ENCODE measurements at places on chromosomes 2 and 18.

DNA sequence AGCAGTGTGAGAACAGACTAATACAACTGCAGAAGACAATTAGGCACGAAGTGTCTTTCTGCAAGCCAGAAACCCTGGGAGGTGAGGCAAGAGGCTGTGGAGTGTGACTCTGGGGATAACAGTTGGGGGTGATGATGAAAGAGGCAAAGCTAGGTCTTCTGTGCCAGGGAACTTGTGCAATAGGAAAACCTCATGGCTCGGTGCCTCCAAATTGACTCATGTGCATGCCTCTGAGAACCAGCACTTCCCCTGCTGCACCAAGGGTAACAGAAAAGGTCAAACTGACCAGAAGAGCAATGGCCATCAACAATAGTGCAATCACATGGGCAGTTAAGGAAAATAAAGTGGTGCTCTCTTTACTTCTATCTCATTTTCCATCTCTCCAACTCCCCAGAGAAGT is 136.4 kb downstream of the SCG2 start:
- no peak overlapping the region for H3K27ac ChIP-seq
- DNase-seq: no peak
- no peak overlapping the region for H3K4me3 ChIP-seq
- H3K27me3 ChIP-seq: no peaks in the 10 kb centered on the region
- no peaks in the 10 kb centered on the region for H3K36me3 ChIP-seq
- H3K4me1 ChIP-seq: no peaks in the 10 kb centered on the region

GRCh38 chr2:149877074-149877473 is 289.5 kb upstream of the MMADHC start:
- no peaks in the 10 kb centered on the region for H3K36me3 ChIP-seq
- no peaks in the 10 kb centered on the region for H3K4me1 ChIP-seq
- H3K27me3 ChIP-seq: no peaks in the 10 kb centered on the region
- H3K4me3 ChIP-seq: no peak overlapping the region
- no peak for DNase-seq

- no peak overlapping the region for H3K27ac ChIP-seq
- DNase-seq: no peak
- H3K36me3 ChIP-seq: no peaks in the 10 kb centered on the region
- H3K27me3 ChIP-seq: peaks cover 16% of the 10 kb centered on the region
These were observed 134.7 kb upstream of the CCDC150 start for GRCh38 chr2:196504788-196505187.

GRCh38 chr2:191010887-191011885 is 2.8 kb downstream of the STAT1 start:
- no peaks in the 10 kb centered on the region for H3K27me3 ChIP-seq
- DNase-seq: peak; percentile 53
- peaks cover 45% of the 10 kb centered on the region for H3K4me1 ChIP-seq
- peaks cover 37% of the 10 kb centered on the region for H3K36me3 ChIP-seq
- H3K27ac ChIP-seq: no peak overlapping the region

DNA sequence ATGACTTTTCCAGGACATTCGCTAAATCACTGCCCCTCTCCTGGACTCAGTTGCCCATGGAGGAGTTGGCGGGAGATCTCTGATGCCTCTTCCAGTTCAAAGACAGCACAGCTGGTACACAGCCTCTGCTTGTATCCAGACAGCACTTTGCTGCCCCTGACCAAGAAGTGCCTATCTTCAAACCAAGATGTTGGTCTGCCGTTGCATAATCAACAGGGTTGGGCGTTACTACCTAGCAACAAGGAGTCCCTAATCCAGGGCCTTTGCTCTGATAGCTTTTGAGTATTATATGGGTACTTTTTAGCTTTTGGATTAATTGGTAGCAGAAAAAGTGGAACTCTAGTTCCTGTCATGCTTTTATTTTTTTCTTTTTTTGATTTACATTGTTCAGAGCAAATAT is 166.6 kb downstream of the FAM210A start:
- H3K4me1 ChIP-seq: peaks cover 43% of the 10 kb centered on the region
- no peak for DNase-seq
- H3K27me3 ChIP-seq: no peaks in the 10 kb centered on the region
- no peak overlapping the region for H3K4me3 ChIP-seq
- H3K36me3 ChIP-seq: no peaks in the 10 kb centered on the region

DNA sequence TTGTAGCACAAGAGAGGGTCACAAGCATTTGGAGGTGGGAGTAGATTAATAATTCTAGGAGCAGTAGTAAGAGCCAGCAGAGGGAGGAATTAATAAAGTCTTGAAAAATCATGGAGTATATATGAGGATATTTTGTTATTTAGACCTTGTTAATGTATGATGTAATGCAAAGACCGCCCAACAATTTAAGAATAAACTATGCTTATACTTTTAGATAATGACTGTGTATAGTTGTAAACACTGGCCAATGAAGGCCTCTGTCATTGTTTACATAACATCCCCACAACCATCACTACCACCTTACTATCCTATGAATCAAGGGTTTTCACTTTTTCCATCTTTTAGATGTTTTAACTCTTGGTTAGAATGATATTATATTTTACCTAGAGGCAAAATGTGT is 37.6 kb downstream of the OSR1 start:
- H3K36me3 ChIP-seq: peaks cover 2% of the 10 kb centered on the region
- H3K27ac ChIP-seq: no peak overlapping the region
- no peak overlapping the region for H3K4me3 ChIP-seq
- no peaks in the 10 kb centered on the region for H3K27me3 ChIP-seq
- DNase-seq: no peak
- H3K4me1 ChIP-seq: no peaks in the 10 kb centered on the region

- no peak for DNase-seq
- no peaks in the 10 kb centered on the region for H3K27me3 ChIP-seq
- H3K4me1 ChIP-seq: peaks cover 36% of the 10 kb centered on the region
- no peak overlapping the region for H3K27ac ChIP-seq
- no peak overlapping the region for H3K4me3 ChIP-seq
- H3K36me3 ChIP-seq: peaks cover 2% of the 10 kb centered on the region
These were observed 539.5 kb downstream of the RNF144A start for GRCh38 chr2:7456762-7457161.

DNA sequence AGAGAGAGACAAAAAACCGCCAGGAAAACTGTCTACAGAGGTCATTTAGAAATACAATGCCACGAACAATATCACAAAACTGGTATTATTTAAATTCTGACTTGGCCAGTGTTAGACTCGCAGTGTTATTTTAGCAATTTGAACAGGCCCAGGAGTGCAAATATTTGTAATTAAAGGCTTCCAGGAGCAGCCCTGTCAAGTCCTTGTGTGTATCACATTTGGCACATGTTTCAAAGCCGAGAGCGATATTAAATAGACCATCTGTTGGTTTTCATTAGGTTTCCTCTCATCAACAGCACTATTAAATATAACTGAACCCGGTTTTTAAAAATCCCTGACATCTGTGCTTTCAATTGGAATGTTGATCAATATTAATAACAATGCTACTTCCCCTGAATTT is 656.9 kb downstream of the TSN start:
- H3K4me3 ChIP-seq: no peak overlapping the region
- no peak overlapping the region for H3K27ac ChIP-seq
- no peaks in the 10 kb centered on the region for H3K4me1 ChIP-seq
- H3K27me3 ChIP-seq: no peaks in the 10 kb centered on the region
- no peak for DNase-seq

DNA sequence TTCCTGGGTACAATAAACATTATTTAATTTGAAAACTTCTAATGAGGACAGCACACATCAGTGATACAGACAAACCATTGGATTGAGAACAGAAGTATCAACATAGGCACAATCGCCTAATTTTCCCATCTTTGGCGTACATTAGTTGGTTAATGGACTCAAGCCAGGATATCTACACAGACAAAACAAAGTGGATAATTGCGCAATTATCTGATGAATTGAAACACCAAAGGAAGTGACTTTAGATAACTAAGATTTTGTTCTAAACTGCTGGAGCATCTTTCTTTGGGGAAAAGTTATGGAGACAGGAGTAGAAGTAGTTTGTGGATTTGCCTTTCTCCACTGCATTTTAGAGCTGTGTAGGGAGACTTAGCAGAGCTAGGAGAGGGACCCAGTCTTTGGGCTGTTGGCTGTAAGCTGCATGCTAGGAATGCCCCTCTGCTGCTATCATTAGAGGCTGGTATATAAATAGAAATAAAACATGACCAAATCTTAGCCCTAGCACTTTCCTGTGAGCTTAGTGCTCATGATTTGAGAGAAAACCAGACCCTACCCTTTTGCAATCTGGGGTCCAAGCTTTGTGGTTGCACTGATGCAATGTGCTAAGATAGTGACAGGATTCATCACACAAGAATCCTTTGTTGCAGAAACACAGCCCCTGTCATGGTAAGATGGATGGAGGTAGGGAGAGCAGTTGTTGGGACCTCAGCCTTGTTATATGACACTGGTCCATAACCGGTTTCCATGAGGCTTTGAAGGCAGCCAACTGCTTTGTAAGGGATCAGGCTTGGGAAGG is 264.5 kb upstream of the PIK3C3 start:
- peaks cover 2% of the 10 kb centered on the region for H3K27me3 ChIP-seq
- no peak overlapping the region for H3K27ac ChIP-seq
- H3K4me3 ChIP-seq: no peak overlapping the region
- DNase-seq: no peak
- no peaks in the 10 kb centered on the region for H3K4me1 ChIP-seq

GRCh38 chr2:31765078-31765945 is 184.6 kb upstream of the SRD5A2 start:
- no peaks in the 10 kb centered on the region for H3K36me3 ChIP-seq
- DNase-seq: no peak
- H3K27me3 ChIP-seq: no peaks in the 10 kb centered on the region
- H3K27ac ChIP-seq: no peak overlapping the region
- H3K4me1 ChIP-seq: no peaks in the 10 kb centered on the region
- no peak overlapping the region for H3K4me3 ChIP-seq

GRCh38 chr2:174621323-174621722 is 23.7 kb upstream of the WIPF1 start:
- peaks cover 34% of the 10 kb centered on the region for H3K36me3 ChIP-seq
- DNase-seq: no peak
- H3K4me3 ChIP-seq: no peak overlapping the region
- H3K27me3 ChIP-seq: no peaks in the 10 kb centered on the region
- no peak overlapping the region for H3K27ac ChIP-seq

- DNase-seq: no peak
- H3K27ac ChIP-seq: no peak overlapping the region
- H3K4me3 ChIP-seq: no peak overlapping the region
- no peaks in the 10 kb centered on the region for H3K4me1 ChIP-seq
These were observed 70.9 kb downstream of the NCKAP5 start for GRCh38 chr2:133497270-133497893.

DNA sequence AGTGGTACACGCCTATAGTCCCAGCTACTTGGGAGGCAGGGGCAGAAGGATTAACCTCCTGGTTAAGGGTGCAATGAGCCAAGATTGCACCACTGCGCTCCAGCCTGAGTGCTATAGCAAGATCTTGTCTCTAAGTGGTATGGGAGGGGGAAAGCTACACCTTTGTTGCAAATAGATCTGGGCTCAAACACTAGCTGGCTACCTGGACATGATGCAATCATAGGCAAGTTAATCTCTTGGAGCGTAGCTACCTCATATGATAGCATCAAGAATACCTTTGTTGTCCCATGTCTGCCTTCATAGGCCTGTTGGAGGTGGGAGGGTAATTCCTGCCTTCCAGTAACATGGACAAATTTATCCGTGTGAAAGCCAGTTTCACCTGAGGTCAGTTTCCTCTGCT is 15.7 kb downstream of the KLHL29 start:
- no peaks in the 10 kb centered on the region for H3K36me3 ChIP-seq
- no peaks in the 10 kb centered on the region for H3K27me3 ChIP-seq
- peaks cover 14% of the 10 kb centered on the region for H3K4me1 ChIP-seq
- no peak overlapping the region for H3K4me3 ChIP-seq

GRCh38 chr2:193695367-193695766 is 1500.6 kb upstream of the TMEFF2 start:
- H3K4me3 ChIP-seq: no peak overlapping the region
- no peaks in the 10 kb centered on the region for H3K36me3 ChIP-seq
- H3K27ac ChIP-seq: no peak overlapping the region
- no peaks in the 10 kb centered on the region for H3K4me1 ChIP-seq
- peak; percentile 4 for DNase-seq

DNA sequence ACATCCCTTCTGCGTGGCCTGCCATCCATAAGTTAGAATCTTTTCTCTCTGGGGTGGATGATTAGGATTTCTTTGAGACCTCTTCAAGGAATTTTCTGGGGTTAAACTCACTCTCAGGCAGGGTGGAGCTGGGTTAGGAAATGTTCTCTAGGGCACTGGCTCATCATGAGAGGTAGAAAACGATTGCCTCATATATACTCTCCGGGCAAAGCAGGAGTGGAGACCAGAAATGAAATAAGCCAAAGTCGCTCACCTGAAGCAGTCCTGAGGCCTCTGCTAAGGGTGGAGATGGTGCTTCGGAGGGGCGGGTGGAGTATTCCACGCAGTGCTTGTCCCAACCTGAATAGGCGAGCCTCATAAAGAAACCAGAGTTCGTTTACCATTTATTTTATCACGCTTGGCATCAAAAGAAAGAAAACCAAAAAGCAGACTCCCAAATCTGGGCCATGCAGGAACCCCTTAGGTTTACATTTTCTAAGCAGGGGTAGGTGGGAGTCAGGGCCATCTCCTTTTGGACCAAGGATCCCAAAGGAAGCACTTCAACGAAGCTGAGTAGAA is 249.3 kb upstream of the MEIS1 start:
- DNase-seq: no peak
- no peak overlapping the region for H3K27ac ChIP-seq
- H3K36me3 ChIP-seq: no peaks in the 10 kb centered on the region
- H3K27me3 ChIP-seq: no peaks in the 10 kb centered on the region
- H3K4me1 ChIP-seq: no peaks in the 10 kb centered on the region
- no peak overlapping the region for H3K4me3 ChIP-seq

GRCh38 chr2:9914384-9915065 is 37.0 kb upstream of the GRHL1 start:
- H3K27me3 ChIP-seq: no peaks in the 10 kb centered on the region
- H3K4me3 ChIP-seq: no peak overlapping the region
- peak; percentile 57 for DNase-seq

- no peak for DNase-seq
- H3K4me3 ChIP-seq: no peak overlapping the region
- H3K27me3 ChIP-seq: no peaks in the 10 kb centered on the region
- H3K36me3 ChIP-seq: peaks cover 1% of the 10 kb centered on the region
- H3K4me1 ChIP-seq: peaks cover 2% of the 10 kb centered on the region
- H3K27ac ChIP-seq: no peak overlapping the region
These were observed 82.4 kb downstream of the EXOC6B start for GRCh38 chr2:72743481-72743880.

DNA sequence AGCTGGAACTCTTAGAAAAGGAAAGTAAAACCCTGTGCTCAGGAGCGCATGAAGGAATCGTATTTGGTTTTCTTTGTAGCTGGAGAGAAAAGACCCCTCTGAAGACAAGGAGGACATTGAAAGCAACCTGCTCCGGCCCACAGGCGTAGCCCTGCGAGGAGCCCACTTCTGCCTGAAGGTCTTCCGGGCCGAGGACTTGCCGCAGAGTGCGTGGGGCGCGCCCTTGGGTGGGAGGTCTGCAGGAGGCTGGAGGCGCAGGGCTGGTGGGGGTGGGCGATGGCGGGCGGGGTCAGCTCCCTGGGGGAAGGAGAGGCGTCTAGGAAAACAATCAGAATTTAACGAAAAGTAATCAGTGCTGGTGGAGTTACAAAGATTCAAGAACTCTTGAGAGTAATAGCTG is 72.8 kb downstream of the DYSF start:
- no peak overlapping the region for H3K4me3 ChIP-seq
- DNase-seq: no peak
- H3K36me3 ChIP-seq: no peaks in the 10 kb centered on the region
- peaks cover 17% of the 10 kb centered on the region for H3K27me3 ChIP-seq
